Effector memory CD8-positive, alpha-beta T cell (primary cell): ENCODE measurements at places on chromosomes 4 and X.

DNA sequence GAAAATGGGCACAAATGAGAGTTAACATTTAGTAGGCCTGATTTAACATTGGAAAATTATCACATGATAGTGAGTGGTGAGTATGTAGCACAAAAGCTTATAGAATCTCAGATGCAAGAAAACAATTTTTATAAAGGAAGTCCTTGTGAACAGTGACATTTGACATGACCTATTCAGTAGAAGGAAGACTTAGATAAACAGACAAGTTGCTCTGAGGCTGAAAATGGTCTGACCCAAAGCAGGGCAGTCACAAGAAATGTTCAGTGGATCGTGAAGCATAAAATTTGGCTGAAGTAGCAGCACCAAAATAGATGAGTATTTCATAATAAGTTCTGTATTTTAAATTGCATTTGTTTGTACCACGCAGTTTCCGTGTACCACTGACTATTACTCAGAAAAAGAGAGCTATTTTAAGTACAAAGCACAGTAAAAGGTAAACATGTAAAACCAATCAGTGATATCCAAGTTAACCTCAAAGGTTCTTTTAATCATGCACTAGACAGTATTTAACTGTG lies 605.7 kb upstream of the PABPC4L start:
- no peak for DNase-seq

- DNase-seq: no peak
These were observed 205.1 kb upstream of the EMCN start for GRCh38 chr4:100722866-100723459.

GRCh38 chr4:52743444-52744019 lies 7.7 kb downstream of the ERVMER34-1 start:
- no peak for DNase-seq

- DNase-seq: no peak
These were observed 146.2 kb upstream of the SH3RF1 start for GRCh38 chr4:169416997-169417396.
